ENCODE measurements at places on chromosomes 6 and 20.
A peak's percentile ranks its signal among the peaks of the same experiment; 100 is the strongest.

DNA sequence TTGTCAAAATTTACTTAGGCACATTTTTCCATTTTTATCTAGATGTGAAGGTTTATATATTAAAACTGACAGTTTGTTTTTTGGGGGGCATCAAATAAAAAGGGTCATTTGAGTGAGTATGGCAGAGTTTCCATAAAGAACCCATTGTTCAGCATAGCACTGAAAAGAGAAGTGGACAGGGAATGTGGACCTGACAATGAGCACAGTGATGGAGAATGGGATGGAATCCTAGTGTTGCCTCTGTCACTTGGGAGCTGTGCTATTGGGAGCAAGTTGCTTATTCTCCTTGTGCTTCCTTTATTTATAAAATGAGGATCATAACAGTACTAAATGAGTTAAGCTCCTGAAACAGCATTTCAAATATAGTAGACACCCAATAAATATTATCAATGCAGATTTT is 130.7 kb upstream of the SIM1 start:
- DNase-seq: no peak

GRCh38 chr6:88910922-88911778 is 52.3 kb downstream of the RNGTT start:
- DNase-seq: no peak

DNA sequence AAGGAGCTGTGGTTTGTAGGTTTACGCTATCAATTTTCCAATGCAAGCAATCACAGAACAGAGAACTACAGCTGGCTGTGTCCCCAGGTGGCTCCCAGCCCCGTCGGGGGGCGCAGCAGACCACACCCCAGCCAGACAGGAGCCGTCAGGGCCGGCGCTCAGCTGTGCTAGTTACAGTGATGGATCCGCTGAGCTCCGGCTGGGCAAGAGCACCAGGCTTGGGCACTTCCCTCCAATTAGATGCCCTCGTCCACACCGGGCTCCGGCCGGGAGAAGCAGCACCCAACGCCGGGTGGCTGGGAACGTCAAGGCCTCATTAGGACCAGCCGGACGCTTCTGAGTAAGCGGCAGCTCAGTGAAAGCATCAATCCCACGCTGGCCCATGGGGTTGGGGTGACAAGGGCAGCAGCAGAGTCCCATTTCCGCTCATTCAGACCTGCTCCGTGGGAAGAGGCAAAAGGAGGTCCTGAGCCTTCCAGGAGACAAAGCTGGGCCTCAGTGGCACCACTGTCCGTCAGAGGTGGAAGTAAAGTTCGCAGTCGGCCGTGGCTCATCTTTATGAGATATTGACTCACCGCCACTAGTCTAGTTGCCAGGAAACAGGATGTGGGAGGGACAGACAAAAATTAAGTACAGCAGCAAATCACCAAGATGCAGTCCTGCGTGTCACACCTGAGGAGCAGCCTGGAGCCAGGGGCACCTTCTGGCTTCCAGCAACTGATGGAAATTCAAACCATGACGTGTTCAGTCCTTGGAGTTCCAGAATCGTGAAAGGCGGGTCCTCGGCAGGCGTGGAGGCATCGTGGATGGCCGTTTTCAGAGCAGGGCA is 164.1 kb downstream of the TAF4 start:
- DNase-seq: no peak

- no peak for DNase-seq
Measured at GRCh38 chr6:1738558-1739081, 128.9 kb downstream of the FOXC1 start.

DNA sequence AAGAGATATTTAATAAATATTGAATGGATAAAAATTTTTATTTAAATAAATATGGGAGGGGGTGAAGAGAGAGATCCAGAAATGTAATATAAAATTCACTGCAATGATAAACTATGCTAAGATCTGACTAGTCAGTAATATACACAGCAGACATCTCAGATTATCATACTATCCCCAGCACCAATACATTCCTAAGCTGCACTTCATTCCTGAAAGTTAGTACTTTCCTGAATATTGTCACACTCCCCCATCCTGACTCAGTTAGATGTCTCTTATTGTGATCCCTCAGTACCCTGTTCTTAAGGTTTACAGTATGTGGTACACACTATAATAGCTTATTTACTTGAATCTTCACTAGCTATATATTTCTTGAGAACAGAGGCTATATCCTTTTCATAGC is 88.3 kb upstream of the KCNQ5 start:
- no peak for DNase-seq

GRCh38 chr6:87965806-87966205 is 81.8 kb upstream of the SPACA1 start:
- DNase-seq: no peak

DNA sequence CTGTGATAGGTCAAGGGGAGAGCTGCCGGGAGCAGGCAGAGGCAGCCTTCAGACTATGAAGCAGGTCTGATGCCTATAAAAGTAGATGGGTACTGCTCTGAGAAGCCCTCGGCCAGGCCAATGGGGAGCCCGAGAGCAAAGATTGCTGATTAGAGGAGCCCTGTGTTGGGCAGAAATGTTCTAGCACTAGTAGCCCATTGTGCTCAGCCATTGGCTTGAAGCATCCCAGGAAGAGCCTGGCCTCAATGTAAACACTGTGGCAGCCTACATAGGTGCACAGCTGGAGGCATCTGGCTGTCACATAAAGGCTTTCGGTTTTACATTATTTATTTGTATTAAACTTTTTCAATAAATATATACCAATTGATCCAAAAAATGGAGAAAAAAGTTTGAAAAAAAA is 67.7 kb downstream of the SNAP25 start:
- DNase-seq: no peak

DNA sequence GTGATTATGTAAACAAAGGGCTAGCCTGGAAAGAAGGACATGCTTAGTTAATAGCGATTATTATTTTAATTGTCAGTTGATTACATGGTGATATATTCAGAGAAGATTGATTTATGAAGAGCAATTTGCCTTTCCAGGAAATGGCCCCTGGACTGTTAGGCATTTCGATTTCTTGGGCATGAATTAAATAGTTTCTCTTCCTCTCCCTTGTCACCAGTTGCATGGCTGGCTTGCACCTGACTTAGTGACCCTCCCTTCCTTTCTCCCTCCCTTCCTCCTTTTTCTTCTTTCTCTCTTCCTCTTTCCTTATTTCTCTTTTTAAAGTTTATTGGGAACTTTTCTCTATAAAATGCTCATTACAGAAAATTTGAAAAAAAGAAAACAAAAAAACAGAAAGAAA is 235.4 kb downstream of the CDC5L start:
- DNase-seq: no peak

- no peak for DNase-seq
Measured at GRCh38 chr6:106556368-106556960, 72.8 kb downstream of the RTN4IP1 start.

DNA sequence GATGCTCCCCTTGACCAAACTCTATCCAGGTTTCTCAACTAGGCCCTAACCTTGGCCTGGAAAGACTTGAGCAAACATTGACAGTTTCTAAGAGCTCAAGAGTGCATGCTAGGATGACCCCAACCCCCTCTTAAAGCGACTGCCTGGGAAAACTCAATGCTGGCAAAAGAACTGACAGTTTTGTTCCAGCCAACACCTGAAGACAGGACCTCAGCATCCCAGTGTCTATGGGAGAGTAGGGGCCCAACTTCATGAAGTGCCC is 119.9 kb downstream of the ZMYND8 start:
- DNase-seq: no peak

- peak; percentile 32 for DNase-seq
Measured at GRCh38 chr6:90610751-90611542, 24.1 kb upstream of the MAP3K7 start.

- DNase-seq: no peak
Measured at GRCh38 chr6:78365473-78365872, 501.9 kb upstream of the IRAK1BP1 start.

- DNase-seq: peak; percentile 63
Measured at GRCh38 chr20:46174469-46175126, 56.5 kb downstream of the CD40 start.

DNA sequence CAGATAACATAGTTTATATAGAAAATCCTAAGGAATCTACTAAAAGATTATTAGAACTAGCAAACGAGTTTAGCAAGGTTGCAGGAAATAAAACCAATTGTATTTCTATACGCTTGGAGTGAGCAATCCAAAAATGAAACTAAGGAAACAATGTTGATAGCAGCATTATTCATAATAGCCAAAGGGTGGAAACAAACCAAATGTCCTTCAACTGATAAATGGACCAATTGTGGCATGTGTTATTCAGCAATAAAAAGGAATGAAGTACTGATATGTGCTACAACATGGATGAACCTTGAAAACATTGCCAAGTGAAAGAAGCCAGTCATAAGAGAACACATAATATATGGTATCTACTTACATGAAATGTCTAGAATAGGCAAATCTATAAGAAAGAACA is 101.0 kb upstream of the VSTM2L start:
- DNase-seq: no peak

DNA sequence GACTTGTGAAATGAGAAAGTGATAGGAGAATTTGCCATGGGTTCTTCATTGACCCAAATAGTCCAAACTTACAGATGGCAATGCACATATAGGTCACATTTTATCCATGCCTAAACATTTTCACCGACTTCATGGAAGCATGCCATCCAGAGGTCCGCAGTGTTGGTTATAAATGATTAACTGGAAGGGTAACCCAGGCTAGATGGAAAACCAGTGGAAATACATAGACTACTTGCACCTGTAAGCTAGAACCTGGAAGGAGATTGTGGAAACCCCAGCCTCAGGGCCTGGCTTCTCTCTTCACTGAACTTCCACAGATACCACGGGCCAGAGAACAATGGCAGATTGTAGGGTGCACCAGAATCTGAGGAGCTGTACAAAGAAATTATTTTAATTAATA is 103.8 kb upstream of the SYNDIG1 start:
- DNase-seq: no peak

DNA sequence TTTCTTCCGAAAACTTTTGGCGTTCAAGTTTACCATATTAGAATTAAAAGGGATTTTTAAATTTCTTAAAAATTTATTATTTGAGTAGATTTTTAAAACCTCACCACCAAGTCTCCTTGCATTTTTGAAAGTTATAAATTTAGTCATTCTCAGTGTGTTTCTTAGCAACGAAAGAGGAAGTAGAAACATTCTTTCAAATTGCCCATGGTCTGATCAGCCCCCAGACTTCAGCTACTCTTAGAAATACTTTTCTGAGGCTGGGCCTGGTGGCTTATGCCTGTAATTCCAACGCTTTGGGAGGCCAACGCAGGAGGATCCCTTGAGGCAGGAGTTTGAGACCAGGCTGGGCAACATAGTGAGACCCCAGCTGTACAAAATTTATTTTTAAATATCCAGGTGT is 15.1 kb upstream of the RTF2 start:
- no peak for DNase-seq

- no peak for DNase-seq
Measured at GRCh38 chr6:101689156-101689555, 295.6 kb downstream of the GRIK2 start.

GRCh38 chr6:12354499-12354898 is 64.3 kb downstream of the EDN1 start:
- no peak for DNase-seq

DNA sequence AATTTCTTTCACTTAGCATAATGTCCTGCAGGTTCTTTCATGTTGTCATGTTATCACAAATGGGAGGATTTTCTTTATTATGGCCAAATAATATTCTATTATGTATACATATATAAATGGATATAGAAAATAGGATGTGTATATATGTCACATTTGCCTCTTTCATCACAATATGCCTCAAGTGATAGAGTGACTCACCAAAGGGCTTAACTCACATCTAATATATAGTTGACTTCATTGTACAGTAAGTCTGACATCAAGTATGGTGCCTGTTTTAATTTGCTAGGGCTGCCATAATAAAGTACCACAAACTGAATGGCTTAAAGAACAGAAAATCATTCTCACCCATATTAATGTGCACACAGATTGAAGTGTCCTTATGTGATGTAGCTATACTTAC is 436.1 kb upstream of the FLRT3 start:
- no peak for DNase-seq
